ENCODE measurements at places on chromosomes 7 and 10. TPM values are rescaled to one million over a fixed set of nuclear protein-coding genes. Genes with fewer than 3 reads are reported as not detected.
A peak's percentile ranks its signal among the peaks of the same experiment; 100 is the strongest.

POU6F2 gene
- 0.69 TPM for total RNA-seq

MRC1 gene
- total RNA-seq: 157 TPM

CPA4 gene
- 0.62 TPM for total RNA-seq

VAX1 gene
- total RNA-seq: not detected

PARD3 gene
- total RNA-seq: 30.6 TPM

ACTL6B gene
- total RNA-seq: not detected

CREB5 gene
- 21.5 TPM for total RNA-seq

H2BK1 gene
- 1.1 TPM for total RNA-seq

SMKR1 gene
- not detected for total RNA-seq

GRM8 gene
- not detected for total RNA-seq

ASB4 gene
- total RNA-seq: not detected

CRYGN gene
- 1.1 TPM for total RNA-seq

C10orf62 gene
- total RNA-seq: 0.46 TPM

GRCh38 chr10:34825414-34825813 is 10.3 kb upstream of the PARD3 start:
- no peak for DNase-seq

DNA sequence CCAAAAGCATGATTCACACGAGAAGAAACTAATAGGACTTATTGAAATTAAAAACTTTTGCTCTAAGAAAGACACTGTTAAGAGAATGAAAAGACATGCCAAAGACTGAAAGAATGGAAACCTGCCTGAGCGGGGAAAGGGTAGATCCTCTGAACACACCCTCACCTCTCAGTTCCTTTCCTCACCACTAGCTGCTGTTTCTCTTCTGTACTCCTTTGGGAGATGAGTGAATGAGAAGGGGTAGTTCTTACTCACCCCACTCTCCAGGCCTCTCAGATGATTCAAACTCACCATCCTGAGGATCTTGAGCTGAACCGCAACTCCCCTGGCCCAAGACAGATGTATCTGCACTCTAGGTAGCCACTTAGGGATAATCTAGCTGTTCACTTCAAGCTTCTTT is 41.9 kb downstream of the IQUB start:
- DNase-seq: no peak

- DNase-seq: no peak
Measured at GRCh38 chr10:126405239-126405775, 17.0 kb upstream of the ADAM12 start.

DNA sequence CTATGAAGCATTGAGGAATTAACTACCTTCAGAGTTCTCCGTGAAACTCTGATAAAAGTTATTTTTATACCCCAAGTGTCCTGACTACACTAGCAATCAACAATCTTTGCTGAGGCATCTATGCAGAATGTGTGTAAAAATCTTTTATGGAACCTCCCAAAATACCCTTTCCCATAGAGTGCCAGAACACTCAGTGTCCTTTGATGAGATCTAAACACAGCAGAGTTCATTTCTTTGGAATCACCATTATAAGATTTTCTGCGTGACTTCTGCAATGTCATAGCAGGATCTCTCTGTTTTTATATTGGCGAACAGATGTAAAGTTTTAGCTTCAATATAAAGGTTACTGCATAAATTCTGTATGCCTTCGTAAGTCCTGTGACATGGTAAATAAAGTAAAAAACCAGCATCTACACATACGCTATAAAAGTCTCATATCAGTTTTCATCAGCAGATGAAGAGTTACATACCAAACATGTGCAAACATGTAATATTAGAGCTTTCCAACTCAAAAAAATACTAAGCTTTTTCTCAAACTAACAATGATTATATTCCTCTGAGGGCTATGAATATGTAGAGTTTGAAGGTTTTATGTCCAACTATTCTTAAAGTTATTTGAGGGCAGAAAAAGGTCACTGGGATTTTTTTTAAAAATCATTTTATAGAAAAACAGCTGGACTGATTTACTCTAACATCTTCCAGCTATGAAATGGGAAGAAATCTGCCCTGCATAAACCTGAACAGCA is 67.2 kb downstream of the SKIDA1 start:
- no peak for DNase-seq

- DNase-seq: no peak
Measured at GRCh38 chr7:37287131-37287855, 161.4 kb downstream of the ELMO1 start.

DNA sequence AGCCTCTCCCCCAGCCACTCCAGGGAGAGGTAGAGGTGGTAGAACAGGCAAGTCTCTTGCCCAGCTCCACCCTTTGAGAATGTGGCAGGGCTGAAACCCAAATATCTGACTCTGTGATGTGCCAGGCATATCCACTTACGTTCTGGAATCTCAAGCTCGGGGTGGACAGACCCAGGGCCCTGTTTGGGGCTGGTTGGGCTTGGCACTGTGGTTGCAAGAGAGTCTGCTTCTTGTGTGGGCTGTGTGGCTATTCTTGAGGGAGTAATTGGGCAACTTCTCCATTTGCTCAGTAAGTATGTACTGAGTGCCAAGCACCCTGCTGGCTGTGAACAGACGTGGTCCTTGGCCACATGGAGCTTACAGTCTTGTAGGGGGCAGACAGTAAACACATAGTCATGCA is 4.7 kb downstream of the UBTD1 start:
- no peak for DNase-seq

GRCh38 chr10:10910634-10911033 is 107.0 kb upstream of the CELF2 start:
- DNase-seq: no peak

DNA sequence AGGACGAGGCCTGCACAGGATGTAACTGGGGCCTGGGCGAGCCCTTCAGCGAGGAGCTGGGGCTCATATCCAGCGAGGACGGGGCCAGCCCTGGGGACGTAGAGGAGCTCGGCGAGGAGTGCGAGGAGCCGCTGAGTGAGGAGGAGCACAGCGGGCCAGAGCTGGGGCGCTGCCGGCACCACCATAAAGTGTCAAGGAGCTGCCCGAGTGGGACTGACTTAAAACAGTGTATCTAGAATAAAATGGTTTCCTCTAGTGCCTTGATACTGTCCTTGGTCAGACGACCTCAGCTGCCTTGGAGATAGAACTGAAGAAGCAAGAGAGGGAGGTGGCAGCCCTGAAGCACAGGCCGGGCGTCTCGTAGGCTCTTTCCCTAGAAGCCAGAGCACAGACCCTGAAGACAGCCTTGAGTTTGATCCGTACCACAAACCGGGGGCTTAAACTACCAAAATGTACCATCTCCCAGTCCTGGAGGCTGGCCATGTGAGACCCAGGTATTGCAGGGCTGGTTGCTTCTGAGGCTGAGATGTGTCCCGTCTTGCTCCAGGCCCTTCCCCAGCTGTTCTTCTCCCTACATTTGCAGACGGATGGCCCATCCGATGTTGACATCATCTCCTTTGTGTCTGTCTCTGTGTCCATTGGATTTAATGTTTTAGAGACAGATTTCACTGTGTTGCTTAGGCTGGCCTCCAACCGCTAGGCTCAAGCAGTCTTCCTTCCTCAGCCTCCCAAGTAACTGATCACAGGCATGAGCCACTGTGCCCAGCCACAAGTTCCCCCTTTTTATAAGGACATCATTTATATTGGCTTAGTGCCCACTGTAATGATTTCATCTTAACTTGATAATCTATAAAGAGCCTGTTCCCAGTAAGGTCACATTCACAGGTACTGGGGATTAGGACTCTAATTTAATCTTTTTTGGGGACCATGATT is 35.8 kb downstream of the DNAJB6 start:
- no peak for DNase-seq

DNA sequence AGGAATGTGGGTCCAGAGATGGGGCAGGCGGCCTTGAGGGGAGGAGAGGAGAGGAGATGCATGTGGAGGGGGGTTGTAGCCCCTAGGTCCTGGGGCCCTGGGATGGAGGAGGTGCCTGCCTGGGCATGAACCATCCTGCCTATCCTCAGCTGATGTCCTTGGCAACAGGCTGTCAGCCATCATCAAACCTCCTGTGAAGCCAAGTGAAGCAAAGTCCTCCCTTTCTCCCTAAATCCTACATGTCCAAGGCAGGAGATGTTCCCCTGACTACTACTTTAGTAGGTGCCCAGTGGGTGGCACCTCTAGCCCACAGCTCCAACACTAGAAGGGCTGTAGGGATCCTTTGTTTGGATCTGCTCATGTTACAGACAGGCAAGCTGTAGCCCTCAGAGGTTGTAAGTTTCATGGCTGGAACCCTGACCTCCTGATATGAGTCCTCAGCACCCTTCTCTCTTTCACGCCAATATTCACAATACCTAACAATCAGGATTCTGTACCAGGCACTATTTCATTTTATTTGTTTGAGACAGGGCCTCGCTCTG is 66.6 kb upstream of the SYPL1 start:
- DNase-seq: no peak

- peak; percentile 95 for DNase-seq
Measured at GRCh38 chr10:103451091-103451813, 918 bp downstream of the CALHM2 start.

- peak; percentile 36 for DNase-seq
Measured at GRCh38 chr7:31098642-31099360, 46.7 kb downstream of the ADCYAP1R1 start.

DNA sequence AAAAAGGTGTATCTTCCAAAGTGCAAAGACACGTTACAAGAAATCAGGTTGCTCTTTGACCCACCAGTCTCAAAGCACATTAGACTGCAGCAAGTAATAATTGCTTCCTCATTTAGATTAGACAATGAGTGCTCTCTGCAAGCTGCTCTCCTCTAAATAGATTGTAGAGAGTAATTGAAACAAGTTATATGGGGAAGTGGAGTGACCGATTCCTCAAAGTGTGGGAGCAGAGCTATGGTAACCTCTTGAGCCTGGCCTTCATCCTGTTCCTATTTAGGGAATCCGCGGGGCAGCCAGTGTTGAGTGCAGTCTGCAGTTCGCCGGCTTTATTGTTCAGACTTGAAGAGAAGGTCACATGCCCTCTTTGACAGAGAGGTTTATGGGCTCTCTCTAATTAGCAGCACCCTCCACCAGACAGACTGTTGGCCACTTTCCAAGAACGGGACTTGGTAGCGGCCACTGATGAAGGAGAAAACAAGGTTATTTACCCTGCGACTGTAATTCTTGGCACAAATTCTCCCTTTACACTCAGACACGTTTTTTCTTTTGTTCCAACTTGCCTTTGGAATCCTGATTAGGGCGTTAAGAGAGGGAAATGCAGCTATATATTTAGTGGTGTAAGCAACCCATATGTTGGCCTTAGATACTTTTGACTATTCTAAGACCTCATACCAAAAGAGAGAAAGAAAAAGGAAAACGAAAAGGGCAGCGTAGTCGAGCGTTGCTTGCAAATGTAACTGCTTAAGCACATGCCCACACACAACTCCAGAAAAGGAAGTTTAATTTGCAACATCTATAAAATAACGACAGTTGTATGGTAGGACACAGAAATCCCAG is 107.5 kb downstream of the REEP3 start:
- DNase-seq: peak; percentile 79

DNA sequence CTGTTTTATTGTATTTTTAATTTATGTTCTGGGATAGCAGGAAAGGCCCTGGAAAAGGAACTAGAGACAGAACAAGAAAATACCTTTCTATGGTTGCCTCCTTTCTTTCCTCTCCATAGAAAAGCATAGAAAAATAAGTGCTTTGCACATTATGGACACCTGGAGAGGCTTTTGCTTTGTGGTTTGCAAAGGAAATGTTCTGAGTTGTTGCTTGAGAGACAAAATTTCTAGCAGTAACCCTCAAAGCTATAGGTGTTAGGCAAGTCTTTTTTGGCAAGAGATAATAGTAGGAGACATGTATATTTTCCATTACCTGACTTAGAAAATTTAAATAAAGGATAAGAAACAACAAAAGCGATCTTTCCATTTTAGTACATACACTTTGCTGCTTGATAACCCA is 378.6 kb upstream of the PRKCQ start:
- DNase-seq: no peak

DNA sequence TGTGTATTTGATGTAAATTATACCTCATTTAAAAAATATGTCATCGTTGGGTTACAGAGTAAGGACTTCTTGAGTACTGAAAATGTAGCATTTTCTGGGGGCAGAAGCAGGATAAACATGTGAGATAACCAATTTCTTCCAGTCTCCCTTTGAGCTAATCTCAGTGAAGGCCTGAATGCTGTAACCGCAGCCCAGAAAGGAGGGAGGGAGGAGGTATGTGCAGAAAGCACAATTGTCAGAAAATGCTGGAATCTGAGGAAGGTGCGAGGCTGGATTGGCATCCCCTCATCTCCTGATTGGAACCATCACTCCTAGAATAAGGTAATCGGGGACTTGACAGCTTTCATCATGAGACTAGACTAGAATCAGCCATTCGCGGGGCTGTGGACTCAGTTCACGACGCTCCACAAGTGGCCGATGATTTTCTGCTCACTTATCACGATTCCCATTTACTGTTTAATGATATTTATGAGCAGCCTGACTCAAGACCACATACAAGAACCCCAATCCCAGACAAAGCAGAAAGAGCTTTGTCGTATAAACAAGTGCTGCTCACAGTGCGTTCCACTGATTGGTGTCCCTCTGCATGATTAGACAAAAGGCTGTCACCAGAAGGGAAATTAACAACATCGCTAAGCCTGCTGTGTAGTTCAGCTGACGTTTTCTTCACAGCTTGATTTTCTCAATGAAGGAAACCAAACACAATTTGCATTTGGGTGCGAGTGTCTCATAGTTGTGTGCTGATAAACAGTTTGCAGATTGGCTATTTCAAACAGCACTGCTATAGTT is 93.2 kb downstream of the SVIL start:
- no peak for DNase-seq

DNA sequence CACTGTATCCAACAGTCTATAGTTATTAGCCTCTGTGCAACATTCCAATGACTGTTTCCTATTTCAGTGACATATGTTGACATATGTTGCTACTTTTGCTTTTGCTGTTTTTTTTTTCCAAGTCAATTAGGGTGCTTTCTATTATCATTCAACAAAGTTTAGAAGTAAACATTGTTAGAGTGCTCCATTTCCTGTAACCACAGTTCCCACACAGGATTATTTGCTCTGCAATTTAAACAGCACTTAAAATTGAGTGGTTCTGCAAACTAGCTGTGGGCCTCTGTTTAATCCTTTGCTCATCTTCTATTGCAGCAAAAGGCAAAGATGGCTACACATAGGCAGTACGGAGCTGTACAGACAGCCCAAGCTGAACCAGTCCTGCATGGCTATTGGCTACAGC is 46.5 kb upstream of the PTN start:
- no peak for DNase-seq

DNA sequence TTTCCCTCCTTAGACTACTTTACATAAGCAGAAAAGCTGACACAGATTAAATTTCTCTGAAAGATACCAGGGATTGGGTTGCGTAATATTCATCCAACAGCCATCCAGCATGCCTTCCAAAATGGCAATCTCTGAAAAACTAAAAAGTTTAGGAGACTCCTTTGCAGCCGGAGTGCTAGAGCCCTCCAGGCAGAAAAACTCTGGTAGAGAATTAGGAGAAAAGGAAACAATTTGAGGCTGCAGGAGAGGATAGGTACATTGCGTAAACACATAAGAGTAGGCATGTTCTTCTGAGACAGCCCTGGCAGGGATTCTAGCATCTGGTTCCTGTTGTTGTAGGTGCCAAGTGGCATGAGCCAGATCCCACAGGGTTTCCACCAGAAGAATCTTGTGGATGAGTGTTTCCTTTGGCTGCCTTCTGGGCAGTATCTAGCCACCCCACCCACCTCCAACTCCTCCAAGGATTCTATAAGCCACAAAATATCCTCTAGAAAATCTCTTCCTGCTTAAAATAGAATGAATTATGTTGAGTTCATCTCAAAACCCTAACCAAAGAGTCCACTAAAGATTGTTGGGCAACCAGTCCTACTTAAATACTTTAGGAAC is 402.4 kb downstream of the HGF start:
- DNase-seq: no peak

- peak; percentile 53 for DNase-seq
Measured at GRCh38 chr7:101594790-101595189, 34.3 kb downstream of the MYL10 start.

- DNase-seq: no peak
Measured at GRCh38 chr7:25628446-25628845, 400.2 kb upstream of the NPVF start.
